ENCODE measurements at places on chromosomes 6 and 20.

- no peak for DNase-seq
These were observed 155.8 kb downstream of the RNGTT start for GRCh38 chr6:88807622-88808021.

DNA sequence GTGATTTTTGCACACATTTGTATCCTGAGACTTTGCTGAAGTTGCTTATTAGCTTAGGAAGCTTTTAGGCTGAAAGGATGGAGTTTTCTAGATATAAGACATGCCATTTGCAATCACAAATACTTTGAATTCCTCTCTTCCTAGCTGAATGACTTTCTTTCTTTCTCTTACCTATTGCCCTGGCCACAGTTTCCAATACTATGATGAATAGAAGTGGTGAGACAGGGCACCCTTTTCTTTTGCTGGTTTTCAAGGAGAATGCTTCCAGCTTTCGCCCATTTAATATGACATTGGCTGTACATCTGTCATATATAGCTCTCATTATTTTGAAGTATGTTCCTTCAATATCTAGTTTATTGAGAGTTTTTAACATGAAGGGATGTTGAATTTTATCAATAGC lies 409.6 kb upstream of the EPHA7 start:
- no peak for DNase-seq

- DNase-seq, result no peak
These were observed 5.4 kb downstream of the NTSR1 start for GRCh38 chr20:62714006-62714405.

DNA sequence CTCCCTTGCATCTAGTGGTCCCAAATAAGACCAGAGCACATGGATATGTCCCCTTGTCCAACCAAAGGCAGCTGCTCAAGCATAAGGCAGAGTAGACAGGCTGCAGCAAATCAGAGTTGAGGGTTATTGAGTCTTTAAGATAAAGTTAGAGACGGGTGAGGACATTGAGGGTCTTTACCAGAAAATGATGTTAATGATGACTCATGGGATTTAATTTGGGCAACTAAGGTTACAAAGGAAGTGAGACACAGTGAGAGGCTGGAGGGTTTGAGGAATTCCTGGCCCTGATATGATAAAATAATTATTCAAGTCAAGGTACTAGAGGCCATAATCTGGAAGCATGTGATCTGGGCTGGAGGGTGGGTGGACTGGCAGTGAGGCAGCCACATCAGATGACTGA lies 133.6 kb downstream of the ALDH8A1 start:
- DNase-seq, result no peak

- DNase-seq, result no peak
These were observed 64.1 kb downstream of the LRRC1 start for GRCh38 chr6:53858913-53859312.

DNA sequence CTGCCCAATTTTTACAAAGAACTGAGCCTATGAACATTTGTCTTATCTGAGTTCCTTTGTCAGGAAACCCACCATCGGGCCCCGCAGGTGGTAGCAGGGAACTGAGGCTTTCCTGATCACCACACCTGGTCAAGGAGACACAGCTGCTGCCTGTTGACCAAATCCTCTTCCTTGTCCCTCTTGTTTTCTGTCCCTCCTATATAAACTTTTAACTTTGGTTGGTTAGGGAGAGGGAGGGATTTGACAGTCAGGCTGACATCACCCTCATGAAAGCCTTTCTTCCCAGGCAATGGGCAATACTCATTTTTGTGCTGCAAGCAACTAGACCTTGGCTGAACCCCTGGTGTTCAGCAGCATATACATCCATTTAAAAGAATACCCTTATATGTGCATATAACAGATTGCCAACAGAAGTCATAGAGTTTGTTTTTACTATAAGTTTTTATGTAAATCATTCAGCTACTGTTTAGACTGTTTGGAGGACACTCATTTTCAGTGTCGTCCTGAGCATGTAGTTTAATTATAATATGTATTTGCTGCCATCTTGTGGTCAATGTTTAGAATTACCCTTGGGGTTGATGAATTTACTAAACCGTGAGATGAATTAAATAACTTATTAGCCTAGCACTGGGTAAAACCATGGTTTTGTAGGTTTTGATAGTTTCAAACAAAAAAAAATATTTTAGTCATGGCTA lies 17.0 kb downstream of the CRISP1 start:
- no peak for DNase-seq

DNA sequence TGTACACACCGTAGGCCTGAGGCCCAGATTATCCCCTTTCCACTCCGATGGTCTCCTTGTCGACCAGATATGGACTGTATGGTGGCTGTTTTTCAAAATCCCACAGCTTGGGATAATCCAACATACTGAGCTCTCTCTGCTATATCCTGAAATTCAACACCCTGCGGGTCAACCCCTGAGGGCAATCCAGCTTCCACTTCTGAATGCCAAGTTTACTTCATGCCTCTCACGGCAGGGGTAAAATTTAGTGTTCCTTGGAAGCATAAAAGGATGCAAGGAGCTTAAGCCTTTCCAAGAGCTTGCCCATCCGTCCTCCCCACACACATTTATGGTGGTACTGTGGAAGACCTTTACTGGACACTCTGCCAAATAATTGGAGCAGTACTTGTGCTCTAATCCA lies 90.7 kb downstream of the PLG start:
- no peak for DNase-seq

Measured in GM12891 (cell line).